ENCODE measurements at places on chromosomes 2 and 18.
A peak's percentile ranks its signal among the peaks of the same experiment; 100 is the strongest.

- no peak for DNase-seq
Observed at GRCh38 chr18:13237641-13238040, 19.1 kb downstream of the LDLRAD4 start.

GRCh38 chr2:105261061-105261460, 19.5 kb downstream of the GPR45 start:
- no peak for DNase-seq

- DNase-seq: no peak
Observed at GRCh38 chr2:138469411-138469810, 32.2 kb upstream of the SPOPL start.

- DNase-seq: no peak
Observed at GRCh38 chr2:109195193-109196045, 66.4 kb downstream of the SH3RF3 start.

DNA sequence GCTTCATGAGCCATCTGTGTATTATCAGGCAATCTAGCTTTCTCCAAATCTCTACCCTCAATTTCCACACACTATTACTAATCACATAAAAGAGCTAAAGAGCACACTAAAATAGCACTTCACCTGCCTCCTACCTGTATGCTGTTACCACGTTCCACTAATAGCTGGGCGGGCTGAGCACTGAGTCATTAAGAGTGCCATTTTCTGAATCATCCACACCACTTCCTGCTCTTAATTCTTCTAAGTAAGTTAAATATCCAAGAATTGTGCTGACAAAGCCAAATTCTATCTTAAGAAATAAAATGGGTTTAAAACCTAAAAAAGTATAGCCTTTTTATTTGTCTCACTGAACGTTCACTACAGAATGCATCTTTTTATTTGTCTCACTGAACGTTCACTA, 35.7 kb downstream of the NOL10 start:
- peak; percentile 23 for DNase-seq

- DNase-seq: no peak
Observed at GRCh38 chr2:171365778-171366177, 68.0 kb downstream of the METTL8 start.

GRCh38 chr2:127163921-127164320, 56.2 kb downstream of the CYP27C1 start:
- DNase-seq: no peak

- DNase-seq: no peak
Observed at GRCh38 chr2:146226077-146226476, 1618.8 kb upstream of the ACVR2A start.

DNA sequence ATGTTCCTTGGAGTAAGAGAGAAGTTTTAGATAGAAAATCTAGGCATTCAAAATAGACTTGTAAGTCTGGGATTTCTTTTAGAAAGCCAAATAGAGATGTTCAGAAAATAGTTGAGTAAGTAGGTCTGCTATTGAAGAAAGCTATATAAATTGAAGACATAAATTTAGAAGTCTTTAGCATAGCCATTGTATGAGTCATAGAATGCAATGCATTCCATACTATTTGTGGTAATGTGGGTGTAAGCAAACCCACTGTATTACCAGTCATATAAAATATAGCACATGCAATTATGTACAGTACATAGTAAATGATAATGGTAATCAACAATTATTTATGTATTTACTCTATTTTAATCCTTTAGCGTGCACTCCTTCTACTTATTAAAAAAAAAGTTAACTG, 14.1 kb downstream of the MC4R start:
- no peak for DNase-seq

GRCh38 chr2:21155365-21156136, 31.8 kb downstream of the TDRD15 start:
- DNase-seq: no peak

- DNase-seq: no peak
Observed at GRCh38 chr2:219638948-219639755, 11.7 kb downstream of the SLC4A3 start.

DNA sequence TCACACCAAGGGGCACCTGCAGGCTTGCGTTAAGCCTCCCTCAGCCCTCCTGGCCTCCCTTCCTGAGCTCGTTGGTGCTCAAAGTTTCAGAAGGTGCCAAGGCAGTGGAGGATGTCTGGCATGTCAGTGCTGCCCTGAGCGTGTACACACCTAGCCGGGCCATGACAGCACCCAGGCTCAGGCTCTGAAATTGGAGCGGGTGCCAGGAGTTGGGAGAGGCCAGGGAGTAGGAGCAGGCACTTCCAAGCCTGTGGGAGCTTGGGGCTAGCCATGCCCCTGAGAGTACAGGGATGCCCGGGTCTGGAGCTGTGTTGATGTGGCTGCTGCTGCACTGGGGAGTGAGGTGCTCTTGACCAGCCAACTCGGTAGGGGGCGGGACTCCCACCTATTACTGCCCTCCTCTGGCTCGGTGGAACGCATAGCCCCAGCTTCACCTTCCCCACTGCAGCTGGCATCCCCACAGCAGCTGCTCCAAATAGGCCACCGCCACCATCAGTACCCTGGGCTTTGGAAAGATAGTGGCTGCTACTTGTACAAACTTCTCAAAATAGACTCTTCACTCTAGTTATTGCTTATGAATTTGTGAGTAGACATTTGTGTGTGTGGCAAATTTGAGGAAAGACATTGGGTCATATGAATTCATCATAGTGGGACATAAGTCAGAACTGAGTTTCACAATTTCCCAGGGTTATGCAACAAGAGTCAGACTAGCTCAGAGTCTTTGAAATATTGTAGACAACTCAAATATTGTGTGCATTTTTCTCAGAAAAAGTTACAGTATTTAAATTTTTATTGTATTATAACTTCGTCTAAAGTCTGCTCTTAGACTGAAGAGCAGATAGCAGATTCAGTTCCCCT, 6.8 kb upstream of the PCARE start:
- no peak for DNase-seq

Measured in stimulated activated CD8-positive, alpha-beta memory T cell treated with anti-CD3 and anti-CD28 coated beads, Interleukin-7, amount 100 ng/mL, for 24 hours (primary cell).